ENCODE measurements at places on chromosomes 6 and 20. TPM values are rescaled to one million over a fixed set of nuclear protein-coding genes. Genes with fewer than 3 reads are reported as not detected.

WFDC2 gene
- not detected for total RNA-seq

VNN1 gene
- total RNA-seq, result 3.8 TPM

TNXB gene
- 194 TPM for total RNA-seq

GRCh38 chr20:57428324-57429158 is 37.3 kb downstream of the RBM38 start:
- no peak for DNase-seq

GRCh38 chr6:128990915-128991314 is 108.0 kb downstream of the LAMA2 start:
- no peak for DNase-seq

DNA sequence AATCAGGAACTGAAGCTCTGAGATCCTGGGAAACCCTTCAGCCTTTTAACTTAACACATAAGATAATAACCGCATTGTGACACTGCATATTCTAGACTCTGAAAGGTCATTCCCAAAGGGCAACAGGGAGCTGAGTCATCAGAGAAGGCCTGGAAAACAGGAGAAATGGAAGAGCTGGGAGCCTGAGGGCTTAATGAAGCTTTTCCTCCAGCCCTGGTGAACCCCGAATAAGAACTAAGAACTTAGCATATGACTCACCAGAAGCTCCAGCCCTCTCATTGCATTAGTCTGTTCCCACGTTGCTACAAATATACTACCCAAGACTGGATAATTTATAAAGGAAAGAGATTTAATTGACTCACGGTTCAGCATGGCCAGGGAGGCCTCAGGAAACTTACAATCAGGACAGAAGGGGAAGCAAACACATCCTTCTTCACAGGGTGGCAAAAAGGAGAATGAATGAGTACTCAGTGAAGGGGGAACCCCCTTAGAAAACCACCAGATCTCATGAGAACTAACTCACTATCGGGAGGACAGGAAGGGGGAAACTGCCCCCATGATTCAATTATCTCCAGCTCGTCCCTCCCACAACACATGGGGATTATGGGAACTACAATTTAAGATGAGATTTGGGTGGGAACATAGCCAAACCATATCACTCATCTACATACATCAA is 648.5 kb downstream of the TFAP2A start:
- DNase-seq, result no peak

DNA sequence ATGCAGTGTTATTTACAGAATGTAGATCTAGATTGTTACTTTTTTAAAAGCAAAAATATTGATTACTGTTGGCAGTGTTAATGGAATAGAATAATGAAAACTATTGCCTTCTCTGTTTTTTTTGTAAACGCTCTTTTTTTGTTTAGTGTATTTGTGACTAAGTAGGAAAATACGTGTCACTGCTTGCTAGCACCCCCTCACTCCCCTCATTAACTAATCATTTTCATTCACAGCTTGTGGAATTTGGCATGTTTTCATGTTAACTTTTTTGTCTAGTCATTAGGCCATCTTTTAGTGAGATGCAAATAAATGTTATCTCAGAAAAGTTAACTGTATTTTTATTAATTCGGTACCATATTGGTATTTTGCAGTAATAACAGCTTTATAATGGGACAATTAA is 29.8 kb downstream of the ADGRG6 start:
- no peak for DNase-seq

GRCh38 chr6:39402239-39402751 is 79.8 kb upstream of the KCNK16 start:
- no peak for DNase-seq
